ENCODE measurements at places on chromosomes 2 and 18.

- DNase-seq, result no peak
Observed at GRCh38 chr2:120237491-120237902, 14.3 kb upstream of the TMEM185B start.

GRCh38 chr2:18001671-18002070, 123.2 kb downstream of the KCNS3 start:
- DNase-seq, result no peak

DNA sequence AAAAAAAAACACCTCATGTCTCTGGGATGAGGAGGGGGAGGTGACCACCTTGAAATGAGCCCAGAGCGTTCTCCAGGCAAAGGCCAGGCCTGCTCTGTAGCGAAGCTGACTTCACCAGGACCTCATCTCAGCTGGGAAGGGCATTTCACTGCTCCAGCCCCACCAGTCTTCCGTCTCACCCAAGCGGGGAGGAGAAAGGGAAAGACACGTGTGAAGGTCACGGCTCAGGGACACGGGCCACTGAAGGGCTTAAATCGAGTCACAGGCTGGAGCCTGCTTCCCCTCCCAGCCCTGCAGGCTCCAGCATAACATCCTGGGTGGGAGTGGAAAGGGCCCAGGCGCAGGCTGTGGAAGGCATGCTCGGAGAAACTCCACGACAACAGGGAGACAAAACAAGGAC, 18.1 kb downstream of the THAP4 start:
- no peak for DNase-seq

- DNase-seq, result no peak
Observed at GRCh38 chr2:223052548-223053483, 826 bp downstream of the KCNE4 start.

- DNase-seq, result no peak
Observed at GRCh38 chr2:124875627-124876244, 850.6 kb downstream of the CNTNAP5 start.

DNA sequence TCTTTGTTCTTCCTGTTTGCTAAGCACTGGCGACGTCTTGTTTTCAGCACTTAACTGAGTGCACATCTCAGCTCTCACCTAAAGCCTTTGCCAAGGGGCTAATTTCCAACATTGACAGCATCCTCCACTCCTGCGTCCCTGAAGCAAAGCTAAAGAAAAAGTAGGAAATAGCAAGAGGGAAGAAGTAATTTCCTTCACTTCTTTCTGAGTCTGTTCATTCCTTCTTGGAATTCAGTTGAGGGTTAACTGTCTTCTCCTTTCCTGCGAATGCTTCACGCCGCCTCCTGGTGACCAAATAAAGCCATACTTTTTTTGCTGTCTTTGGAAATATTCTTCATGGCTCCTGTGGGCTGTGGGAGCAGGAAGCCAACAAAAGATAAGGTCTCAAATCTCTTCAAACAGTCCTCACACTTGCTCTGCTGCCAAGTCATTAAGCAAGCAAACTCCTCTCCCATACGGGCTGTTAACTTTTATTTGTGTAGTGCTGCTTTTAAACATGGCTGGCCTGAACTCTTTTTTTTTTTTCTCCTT, 100.9 kb downstream of the DPP10 start:
- DNase-seq, result peak; percentile 53

GRCh38 chr2:33644215-33644614, 45.1 kb upstream of the FAM98A start:
- no peak for DNase-seq

DNA sequence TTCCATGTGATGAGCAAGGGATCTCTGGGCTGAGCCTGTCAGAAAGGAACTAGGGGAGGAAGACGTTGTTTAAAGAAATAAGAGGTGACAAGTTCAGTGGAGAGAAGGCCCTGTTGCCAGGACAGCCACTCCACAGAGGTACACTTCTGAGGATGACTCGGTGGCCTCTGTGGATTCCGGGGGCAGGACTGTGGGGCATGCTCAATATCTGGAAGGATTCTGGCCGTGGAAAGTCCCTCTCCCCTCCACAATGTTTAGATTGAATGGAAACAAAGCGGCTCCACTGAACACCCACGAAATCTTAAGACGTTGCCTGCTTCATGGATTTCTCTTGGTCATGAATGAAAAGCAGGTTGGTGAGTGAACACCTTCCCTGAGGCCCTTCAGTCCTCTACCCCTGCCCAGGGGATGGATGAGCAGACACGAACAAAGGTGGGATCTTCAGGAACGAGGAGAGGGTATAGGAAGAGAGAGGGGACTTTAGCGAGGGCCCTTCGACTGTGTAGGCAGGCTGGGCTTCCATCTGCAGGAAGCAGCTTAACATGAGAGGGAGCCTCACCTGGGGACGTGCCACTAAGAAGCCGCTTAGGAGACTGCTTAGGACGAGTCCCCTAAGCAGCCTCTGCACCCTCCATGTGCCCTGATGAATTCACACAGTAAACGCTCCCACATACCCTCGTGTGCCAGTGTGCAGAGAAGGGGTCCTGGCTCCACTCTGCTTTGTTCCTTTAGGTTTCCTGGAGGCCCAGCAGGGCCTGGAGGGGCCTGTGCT, 1.9 kb downstream of the NTSR2 start:
- no peak for DNase-seq

DNA sequence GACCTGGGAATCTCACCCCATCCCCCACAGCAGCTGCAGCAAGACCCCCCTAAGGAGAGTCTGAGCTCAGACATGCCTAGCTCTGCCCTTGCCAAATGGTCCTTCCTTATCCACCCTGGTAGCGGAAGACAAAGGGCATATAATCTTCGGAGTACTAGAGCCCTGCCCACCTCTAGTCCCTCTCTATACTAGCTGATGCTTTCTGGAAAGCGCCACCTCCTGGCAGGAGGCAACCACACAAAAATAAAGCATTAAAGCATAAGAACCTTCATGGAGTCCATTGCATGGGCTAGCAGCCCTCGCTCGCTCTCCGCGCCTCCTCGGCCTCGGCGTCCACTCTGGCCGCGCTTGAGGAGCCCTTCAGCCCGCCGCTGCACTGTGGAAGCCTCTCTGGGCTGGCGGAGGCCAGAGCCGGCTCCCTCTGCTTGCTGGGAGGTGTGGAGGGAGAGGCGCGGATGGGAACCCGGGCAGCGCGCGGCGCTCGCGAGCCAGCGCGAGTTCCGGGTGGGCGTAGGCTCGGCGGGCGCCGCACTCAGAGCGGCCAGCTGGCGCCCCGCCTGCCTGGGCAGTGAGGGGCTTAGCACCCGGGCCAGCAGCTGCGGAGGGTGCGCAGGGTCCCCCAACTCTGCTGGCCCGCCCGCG, 941.2 kb downstream of the SUCLG1 start:
- no peak for DNase-seq

DNA sequence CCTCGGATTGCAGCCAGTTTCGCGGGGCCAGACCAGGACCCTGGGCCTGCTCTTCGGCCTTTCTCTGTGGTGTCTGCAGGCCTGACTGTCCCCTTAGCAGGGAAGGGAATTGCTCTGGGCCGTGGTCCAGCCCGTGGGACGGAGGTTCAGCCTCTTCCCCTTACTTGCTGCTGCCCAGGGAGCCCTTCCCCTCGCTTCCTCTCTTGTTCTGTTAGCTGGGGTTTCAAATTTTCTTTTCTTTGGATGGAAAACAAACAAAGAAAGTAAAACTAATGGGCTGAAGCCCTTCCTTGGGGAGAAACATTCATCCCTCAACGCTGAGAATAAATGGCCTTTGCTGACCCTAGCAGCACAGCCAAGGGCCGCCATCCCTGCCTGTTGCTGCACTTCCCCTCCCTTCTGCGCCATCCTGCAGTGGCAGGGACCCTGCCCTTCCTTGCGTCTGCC, 52.4 kb downstream of the ASAP2 start:
- DNase-seq, result no peak

GRCh38 chr2:132871831-132872230, 201.8 kb upstream of the LYPD1 start:
- no peak for DNase-seq

- no peak for DNase-seq
Observed at GRCh38 chr2:71125506-71126294, 4.3 kb downstream of the MCEE start.

GRCh38 chr2:185507719-185508118, 230.9 kb upstream of the FSIP2 start:
- DNase-seq, result no peak

GRCh38 chr2:47179388-47179787, 24.3 kb upstream of the STPG4 start:
- no peak for DNase-seq

DNA sequence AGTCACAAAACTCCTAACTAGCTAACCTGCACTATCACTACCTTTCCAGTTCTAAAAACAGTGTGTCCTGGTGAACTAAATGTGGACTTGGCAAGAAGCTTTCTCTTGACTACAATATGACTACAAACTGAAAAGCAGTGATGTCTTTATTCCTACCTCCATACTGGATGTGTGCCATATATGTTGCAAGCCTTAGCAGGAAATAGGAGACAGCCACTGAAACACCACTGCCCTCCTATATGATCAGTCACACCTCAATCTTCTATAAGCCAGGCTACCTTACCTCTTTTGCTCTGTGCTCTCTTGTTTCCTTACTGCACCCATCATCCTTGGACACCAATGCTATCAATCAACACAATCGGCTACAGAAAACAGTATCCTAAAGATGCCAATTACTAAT, 34.1 kb downstream of the SS18 start:
- DNase-seq, result no peak

- DNase-seq, result no peak
Observed at GRCh38 chr2:151973901-151974199, 125.0 kb downstream of the CACNB4 start.

- DNase-seq, result no peak
Observed at GRCh38 chr2:184162426-184162825, 435.9 kb upstream of the ZNF804A start.

DNA sequence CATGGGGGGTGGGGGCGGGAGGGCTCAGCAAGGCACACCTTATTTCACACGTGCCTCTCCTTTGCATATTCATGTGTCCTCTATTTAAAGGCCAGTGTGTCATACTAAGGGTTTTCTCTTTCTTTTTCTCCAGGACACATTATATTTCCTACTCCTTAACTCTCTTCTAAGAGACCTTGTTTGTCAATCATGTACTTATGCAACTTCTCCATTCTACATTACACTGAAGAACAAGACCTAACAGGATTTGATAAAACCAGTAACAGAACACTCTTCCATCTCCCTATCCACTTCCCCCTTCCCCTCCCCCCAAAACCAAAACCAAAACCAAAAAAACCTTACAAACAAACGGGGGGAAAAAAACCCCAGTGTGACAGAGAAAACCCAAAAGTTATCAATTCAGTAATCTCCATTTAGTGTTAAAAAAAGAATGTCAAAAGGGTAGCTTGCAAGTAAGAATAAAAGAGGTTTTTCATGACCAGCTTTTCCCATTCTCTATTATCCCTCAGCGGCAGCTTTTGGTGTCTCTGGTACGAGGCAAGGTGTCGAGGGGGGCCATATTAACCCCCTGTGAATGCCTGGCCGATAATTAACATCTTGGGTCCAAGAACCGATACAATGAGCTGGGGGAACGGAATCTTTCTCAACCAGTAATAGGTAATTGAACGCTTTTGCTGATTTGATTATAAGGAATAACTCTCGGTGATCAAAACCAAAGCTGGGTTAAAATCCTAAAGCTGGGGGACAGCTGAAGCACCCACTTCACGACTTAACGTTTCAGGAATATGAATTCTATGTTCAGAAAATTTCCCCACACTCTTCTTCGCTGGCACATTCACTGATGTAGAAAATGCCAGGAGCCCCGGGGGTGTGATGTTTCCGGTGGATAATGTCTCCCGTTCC, 191.0 kb upstream of the TCF4 start:
- DNase-seq, result no peak

DNA sequence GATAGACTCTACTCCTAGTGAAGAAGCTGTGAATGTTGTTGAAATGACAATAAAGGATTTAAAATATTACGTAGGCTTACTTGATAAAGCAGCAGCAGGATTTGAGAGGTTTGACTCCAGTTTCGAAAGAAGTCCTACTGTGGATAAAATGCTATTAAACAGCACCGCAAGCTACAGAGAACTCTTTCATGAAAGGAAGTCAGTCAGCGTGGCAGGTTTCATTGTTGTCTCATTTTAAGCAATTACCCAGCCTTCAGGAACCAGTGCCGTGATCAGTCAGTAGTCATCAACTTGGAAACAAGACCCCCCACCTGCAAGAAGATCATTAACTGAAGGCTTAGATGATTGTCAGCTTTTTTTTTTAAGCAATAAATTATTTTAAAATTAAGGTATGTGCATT, 14.0 kb downstream of the USP14 start:
- no peak for DNase-seq

GRCh38 chr2:21346984-21347383, 223.2 kb downstream of the TDRD15 start:
- DNase-seq, result no peak

- DNase-seq, result no peak
Observed at GRCh38 chr2:160207804-160208654, 8.0 kb upstream of the ITGB6 start.

DNA sequence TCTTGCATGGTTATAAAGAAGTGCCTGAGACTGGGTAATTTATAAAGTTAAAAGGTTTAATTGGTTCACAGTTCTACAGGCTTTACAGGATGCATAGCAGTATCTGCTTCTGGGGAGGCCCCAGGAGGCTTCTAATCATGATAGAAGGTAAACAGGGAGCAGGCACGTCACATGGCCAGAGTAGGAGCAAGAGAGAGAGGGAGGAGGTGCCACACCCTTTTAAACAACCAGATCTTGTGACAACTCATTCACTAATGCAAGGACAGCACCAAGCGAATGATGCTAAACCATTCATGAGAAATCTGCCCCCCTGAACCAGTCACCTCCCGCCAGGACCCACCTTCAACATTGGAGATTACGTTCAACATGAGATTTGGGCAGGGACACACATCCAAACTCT, 141.1 kb downstream of the EN1 start:
- DNase-seq, result no peak

GRCh38 chr18:3948958-3949357, 499.0 kb downstream of the TGIF1 start:
- no peak for DNase-seq

GRCh38 chr2:134408791-134409190, 154.9 kb downstream of the MGAT5 start:
- DNase-seq, result no peak

DNA sequence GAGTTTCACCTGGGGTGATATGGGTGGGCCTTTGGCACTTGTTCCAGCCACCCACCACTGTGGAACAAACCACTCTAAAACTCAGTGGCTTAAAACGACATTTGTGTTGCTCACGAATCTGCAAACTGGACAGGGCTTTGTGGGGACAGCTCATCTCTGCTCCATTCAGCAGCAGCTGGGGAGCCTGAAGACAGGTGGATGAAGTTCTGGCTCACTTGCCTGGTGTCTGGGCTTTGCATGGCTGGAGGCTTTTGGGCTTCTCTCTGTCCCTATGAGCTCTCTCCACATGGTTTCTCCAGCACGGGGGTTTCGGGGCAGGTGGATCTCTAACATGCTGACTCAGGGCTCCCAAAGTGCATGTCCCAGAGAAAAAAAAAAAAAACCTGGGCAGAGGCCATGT, 93.0 kb upstream of the GLI2 start:
- DNase-seq, result no peak

- DNase-seq, result no peak
Observed at GRCh38 chr2:105139556-105140239, 101.8 kb downstream of the MRPS9 start.

- DNase-seq, result no peak
Observed at GRCh38 chr2:128686881-128687555, 368.4 kb upstream of the HS6ST1 start.

All from urinary bladder (tissue), 4 donors.